T47D (cell line): ENCODE measurements at places on chromosomes 3 and 15.

GRCh38 chr3:177646749-177647148 is 449.5 kb upstream of the TBL1XR1 start:
- no peak for DNase-seq

DNA sequence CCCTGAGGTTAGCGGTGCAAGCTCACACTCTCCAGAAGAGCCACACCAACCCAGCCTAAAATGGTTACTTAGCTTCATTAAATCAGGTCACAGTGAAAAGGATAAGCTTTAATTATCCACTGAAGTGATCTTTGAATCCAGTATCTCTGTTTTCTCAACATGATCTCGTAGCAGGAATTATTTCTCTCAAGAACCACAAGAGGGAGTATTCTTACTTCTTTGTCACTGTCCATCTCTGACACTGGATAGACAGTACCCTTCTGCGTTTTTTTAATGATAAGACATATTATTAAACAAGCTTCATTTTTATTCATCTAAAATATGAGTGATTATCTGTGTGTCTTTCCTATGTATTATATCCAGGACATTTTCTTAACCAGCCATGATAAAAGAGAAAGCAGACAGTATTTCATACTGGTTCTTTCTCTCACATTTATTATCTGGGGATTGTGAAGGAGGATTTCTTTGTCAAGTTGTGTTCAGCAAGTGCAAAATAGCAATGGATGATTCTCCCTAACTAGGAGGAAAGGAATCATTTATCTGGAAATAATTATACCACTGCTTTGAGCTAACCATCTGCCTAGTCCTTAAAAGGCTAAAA is 105.4 kb upstream of the CCDC54 start:
- DNase-seq: peak; percentile 11

GRCh38 chr3:61030469-61031035 is 220.7 kb downstream of the FHIT start:
- DNase-seq: no peak

GRCh38 chr15:65336493-65337435 is 32.3 kb downstream of the RNU5B-1 start:
- no peak for DNase-seq

DNA sequence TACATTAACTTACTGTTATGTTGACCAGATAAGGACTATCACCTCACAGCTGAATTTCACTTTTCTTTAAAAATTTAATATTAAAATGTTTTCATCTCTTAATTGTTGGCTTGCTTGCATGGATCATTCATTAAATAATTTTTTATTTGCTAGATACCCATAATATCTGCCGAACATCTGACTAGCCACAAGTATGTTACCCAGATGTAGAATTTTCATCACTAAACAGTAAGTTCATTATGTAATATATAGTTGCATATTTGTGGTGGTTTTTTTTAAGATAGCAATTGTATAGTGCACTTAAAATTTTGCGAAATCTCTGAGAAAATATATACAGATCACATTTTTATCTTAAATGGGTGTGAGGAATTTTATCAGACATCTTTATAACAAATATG is 190.4 kb downstream of the MBNL1 start:
- no peak for DNase-seq

DNA sequence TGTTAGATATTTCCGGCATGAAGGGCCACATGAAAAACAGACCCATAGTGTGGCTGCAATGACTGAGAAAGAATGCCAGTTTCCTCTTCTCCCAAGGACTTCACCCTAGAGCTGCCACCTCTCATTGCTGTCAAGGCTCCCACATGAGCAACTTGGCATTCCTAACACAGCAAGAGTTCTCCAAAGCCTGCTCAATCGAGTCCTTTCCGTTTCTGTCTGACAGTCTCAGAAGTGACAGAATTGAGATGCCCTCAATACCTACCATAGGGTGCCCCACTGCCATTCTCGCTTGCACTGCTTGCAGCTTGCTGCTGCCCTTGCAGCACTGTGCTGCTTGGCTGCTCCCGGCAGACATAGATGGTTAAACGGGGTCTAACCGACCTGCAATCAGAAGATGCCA is 44.3 kb downstream of the UBP1 start:
- no peak for DNase-seq

DNA sequence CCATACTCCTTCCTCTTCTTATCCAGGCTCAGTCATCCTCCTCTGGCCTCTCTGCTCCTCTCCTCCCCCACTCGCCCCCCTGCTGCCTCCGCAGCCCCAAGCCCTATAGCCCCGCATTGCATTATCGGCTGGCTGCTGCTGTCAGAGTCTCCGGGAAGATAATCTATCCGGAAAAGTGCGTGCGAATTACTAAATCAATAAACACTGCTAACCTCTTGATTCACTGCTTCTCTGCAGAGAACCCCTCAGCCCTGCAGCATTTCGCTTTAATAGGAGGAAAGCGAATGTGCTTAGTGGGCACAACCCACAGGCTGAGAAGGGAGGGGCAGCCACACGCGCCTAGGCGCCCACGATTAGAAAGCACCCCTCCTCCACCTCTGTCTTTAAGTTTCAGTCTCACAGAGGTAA is 167.6 kb downstream of the ABHD5 start:
- no peak for DNase-seq

DNA sequence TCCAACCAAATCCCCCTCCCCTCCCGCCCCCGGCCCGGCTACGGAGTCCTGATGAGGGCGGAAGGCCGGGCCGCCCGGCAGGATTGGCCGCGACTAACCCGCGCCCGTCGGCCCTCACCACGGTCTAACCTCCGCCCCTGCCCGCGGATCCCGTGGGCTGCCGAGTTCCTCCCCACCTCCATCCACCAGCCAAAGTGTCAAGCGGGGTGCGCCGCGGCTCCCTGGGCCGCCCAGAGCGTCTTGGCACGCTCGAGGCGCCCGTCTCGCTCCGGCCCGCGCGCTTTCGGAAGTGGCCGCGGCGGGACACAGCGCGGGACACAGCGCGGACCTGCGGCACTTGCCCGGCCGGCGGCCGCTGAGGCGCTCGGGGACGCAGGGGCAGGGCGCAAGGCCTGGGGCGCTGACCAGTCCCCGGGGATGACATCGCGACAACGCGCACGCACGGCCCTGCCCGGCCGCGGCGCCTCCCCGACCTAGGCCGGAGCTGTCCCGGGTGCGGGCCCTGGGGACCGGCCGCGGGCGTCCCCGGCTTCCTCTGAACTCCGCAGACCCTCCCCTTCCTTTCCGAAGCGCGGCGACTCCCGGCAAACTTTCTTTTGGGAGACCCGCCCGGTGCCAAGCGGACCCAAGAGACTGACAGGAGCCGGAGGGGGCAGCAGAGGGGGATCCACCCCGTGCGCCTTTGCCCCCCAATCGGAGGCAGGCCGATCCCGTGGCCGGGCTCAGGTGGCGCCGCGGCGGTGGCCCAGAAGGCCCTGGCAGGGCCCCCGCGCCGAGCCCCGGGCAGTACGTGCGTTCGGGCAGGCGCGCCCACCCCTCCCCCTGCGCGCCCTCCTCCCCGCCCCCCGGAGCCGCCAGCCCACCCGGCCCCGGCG is 112.8 kb upstream of the ICE2 start:
- DNase-seq: peak; percentile 51

DNA sequence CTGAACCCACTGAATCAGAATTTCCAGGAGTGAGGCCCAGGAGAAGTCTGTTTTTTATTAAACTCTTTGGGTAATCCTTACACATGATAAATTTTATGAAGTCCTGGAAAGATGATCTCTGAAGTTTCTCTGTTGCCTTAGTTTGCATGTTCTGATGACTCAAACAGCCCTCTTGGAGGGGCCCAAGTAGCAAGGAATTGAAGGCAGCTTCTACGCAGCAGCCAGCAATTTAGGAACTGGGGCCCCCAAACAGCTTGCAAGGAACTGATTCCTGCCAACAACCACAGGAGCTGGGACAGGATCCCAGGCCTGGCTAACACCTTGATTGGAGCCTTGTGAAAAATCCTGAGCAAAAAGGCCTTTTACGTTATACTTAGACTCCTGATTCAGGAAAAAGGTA is 5.4 kb upstream of the ACP3 start:
- DNase-seq: no peak

- no peak for DNase-seq
Observed at GRCh38 chr3:191070201-191070600, 128.8 kb upstream of the OSTN start.

DNA sequence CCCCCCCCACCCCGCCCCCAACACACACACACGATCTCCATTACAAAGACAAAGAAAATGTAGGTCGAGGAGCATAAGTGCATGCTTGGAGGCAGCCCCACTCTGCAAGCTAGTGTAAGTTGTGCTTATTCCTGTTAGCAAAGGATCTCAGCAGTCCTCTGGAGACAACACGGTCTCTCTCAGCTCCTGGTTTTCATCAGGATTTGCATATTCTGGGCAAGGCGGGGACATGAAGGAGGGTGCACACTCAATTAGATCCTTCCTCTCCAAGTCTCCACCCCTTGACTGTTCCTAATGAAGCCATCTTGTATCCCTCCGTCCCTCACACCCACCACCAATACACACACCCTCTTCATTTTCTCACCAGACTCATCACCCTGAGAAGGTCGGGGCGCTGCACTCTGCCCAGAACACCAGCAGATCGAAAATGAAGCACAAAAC is 63.8 kb downstream of the MRPL46 start:
- no peak for DNase-seq

DNA sequence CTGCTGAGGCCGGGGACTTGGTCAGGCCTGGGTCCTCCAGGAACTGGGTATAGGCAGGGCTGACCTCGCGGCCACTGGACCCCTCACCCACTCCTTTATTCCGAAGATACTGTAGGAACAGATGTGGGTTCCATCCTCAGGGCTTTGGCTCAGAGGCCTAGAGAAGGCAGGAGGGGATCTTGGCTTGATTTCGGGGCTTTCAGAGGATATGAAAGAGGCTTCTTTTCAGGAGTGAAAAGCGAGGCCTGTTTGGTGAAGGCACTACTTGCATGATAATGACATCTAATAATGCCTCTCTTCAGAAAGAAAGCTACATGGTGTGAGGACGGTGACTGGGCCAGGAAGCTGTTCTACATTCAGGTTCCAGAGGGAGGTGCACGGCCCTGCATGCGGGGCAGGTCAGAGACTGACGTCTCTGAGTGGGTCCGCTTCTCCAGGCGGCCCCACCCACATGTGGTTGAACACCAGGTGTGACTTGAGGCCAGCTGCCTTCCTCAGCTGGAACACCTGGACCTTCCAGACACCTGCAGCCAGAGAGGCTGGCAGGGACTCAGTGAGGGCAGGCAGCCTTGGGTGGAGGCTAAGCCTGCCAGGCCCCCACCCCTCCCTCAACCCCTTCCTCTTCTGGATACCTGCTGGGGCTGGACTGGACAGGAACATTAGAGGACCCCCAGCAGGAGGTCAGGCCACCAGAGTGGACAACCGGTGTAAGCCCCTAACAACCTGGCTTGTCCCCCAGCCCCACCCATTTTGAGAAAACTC is 31.1 kb upstream of the HHATL start:
- no peak for DNase-seq

DNA sequence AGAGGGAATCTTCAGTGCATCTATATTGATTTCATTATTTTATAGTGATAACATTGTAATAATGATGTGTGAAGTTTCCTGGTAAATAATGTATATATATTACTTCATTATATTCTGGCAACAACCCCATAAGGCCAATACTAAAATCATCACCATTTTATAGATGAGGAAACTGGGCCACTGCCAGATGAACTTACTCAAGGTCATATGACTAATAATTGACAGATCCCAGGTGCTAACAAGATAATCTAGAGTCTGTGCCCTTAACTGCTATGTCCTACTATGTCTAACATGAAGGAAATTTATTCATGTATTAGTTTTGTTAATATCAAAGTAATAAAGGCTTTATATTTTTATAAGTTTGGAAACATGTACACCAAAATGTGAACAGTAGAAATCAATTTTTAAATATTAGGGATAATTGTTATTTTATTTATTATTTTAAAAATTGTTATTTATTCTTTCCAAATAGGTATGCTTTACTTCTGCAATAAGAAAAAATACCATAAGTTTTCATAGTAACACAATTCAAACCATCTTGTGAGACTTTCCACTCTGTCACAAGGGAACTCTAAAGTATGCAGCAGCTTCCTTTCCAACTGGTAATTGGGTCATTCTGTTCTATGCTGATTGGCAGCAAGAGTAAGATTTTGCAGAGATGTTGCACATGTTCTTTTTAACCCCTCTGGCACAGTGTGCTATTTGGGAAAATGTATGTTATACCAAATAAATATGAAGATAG is 90.8 kb upstream of the CMC1 start:
- no peak for DNase-seq

- DNase-seq: no peak
Observed at GRCh38 chr3:156418428-156418827, 136.5 kb downstream of the SSR3 start.

- DNase-seq: no peak
Observed at GRCh38 chr15:31128477-31128876, 27.0 kb upstream of the TRPM1 start.

- DNase-seq: peak; percentile 85
Observed at GRCh38 chr3:185270262-185270955, 16.6 kb upstream of the EHHADH start.

DNA sequence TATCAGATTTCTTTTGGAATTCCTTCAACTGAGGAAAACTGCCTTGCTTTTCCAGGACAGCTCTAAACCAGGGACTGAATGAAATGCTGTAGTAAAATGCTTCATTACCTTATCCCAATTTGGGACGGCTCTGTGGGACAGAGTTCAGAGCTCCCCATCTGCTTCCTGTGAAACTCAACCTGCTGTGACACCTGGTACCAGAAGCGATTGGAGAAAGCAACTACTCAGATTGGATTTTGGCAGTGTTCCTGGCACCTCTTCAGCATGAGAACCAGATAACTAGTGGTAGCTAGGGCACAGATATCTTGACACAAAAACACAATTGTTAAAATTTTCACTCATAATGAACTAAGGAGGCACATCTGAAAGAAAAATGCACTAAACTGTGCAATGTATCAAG is 539.1 kb downstream of the SI start:
- no peak for DNase-seq

GRCh38 chr3:98564282-98565005 is 29.0 kb downstream of the CPOX start:
- no peak for DNase-seq

DNA sequence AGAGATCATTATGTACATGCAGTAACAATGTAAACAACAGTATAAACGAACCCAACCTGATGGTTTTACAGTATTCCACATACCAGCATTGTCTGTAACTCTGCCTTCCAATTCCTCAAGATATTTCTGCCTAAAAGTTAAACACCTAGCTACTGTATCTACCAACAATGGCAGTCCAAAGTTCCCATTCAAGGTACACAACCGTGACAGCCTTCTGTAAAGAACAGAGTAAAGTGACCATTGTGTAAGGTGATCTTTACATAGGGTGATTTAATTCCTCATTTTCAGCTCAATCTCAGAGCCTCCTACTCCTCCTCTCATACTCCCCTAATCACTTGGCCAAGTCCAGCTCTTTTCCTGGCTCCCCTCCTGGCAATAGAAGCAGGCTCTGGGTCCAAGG is 10.4 kb downstream of the SECISBP2L start:
- DNase-seq: no peak

DNA sequence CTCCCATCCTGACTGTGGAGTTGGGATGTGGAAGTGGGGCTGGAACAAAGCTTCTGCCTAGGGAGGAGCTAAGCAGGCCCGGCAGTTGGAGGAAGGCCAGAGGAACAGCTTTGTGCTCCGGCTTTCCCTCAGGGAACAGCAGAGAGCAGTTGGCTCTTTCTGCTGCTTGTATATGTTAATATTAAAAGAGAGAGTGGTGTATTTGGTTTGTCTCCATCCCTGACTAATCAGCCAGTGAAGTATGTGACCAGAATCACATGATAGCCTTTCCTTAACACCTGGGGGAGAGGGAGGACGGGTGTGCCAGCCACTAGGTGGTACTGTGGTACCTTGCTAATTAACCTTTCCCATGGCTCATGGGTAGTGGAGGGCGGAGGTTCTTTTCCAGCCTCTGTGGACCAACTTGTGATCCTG is 10.0 kb downstream of the EIF2B5 start:
- peak; percentile 90 for DNase-seq

- no peak for DNase-seq
Observed at GRCh38 chr3:126516152-126516935, 1.2 kb downstream of the UROC1 start.
